ENCODE measurements at places on chromosomes 2 and 18.

- no peaks in the 10 kb centered on the region for H3K36me3 ChIP-seq
- no peak overlapping the region for H3K4me3 ChIP-seq
- no peak overlapping the region for H3K27ac ChIP-seq
- H3K27me3 ChIP-seq: no peaks in the 10 kb centered on the region
- no peaks in the 10 kb centered on the region for H3K4me1 ChIP-seq
Observed at GRCh38 chr2:216881411-216881810, 21.5 kb upstream of the TNP1 start.

DNA sequence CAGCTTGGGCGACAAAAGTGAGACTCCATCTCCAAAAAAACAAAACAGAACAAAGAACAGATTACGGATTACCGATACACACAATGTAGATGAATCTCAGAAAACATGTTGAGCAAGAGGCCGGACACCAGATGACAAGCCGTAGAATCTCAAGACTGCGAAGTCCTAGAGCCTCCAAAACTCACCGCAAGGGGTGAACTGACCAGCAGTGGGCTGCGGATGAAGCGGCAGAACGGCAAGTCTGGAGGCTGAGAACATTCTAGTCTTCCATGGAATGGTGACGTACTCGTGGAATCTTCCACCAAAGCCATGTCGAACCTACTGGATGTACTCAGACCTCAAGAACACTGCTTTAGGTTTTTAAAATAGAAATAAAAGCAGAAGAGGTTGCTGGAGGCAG, 198.8 kb downstream of the NDUFA10 start:
- no peaks in the 10 kb centered on the region for H3K27me3 ChIP-seq
- H3K4me3 ChIP-seq: no peak overlapping the region
- H3K4me1 ChIP-seq: peaks cover 23% of the 10 kb centered on the region
- H3K36me3 ChIP-seq: no peaks in the 10 kb centered on the region
- peak; percentile 3 for DNase-seq

DNA sequence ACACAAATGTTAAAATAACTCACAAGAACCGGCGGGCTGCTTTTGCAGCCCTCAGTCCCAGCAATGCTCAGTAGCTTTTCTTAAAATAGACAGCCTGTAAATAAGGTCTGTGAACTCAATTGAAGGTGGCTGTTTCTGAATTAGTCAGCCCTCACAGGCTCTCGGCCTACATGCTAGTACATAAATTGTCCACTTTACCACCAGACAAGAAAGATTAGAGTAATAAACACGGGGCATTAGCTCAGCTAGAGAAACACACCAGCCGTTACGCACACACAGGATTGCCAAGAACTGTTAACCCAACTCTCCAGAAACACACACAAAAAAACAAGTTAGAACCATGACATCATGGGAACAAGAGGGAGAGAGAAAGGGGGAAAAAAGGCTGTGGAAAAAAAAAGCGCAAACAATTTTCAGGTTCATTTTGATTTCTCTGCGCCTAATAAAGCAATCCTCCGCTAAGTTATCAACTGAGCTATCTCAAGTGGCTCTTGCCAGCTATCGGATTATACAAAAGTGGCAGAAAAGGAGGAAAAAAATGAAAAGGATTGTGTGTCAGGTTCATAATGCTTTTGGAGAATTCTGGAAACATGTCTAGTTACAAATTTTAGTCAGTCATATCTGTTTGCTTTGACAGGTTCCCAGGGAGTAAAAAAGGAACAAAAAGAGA, 89.1 kb downstream of the ZEB2 start:
- peaks cover 6% of the 10 kb centered on the region for H3K4me1 ChIP-seq
- H3K4me3 ChIP-seq: no peak overlapping the region
- DNase-seq: no peak
- no peaks in the 10 kb centered on the region for H3K36me3 ChIP-seq
- H3K27me3 ChIP-seq: no peaks in the 10 kb centered on the region

DNA sequence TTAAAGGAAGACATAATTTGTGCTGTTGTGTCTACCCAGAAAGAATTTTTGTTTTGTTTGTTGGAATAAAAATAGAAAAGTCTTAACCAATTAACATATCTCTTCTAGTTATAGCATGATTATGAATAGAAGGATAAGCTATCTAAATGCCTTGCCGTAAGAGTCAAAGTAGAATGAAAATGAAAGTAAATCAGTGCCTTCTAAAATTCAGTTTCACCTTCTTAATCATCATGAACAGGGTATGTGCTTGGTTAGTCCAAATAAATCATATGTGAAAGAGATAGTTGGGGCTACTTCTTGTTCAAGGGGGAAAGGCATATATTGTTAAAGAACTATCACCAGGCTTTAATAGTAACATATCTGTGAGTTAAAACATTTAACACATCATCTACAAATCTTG, 91.5 kb downstream of the GULP1 start:
- no peak overlapping the region for H3K4me3 ChIP-seq
- peaks cover 16% of the 10 kb centered on the region for H3K4me1 ChIP-seq
- H3K27me3 ChIP-seq: peaks cover 7% of the 10 kb centered on the region
- no peak overlapping the region for H3K27ac ChIP-seq
- peaks cover 42% of the 10 kb centered on the region for H3K36me3 ChIP-seq

DNA sequence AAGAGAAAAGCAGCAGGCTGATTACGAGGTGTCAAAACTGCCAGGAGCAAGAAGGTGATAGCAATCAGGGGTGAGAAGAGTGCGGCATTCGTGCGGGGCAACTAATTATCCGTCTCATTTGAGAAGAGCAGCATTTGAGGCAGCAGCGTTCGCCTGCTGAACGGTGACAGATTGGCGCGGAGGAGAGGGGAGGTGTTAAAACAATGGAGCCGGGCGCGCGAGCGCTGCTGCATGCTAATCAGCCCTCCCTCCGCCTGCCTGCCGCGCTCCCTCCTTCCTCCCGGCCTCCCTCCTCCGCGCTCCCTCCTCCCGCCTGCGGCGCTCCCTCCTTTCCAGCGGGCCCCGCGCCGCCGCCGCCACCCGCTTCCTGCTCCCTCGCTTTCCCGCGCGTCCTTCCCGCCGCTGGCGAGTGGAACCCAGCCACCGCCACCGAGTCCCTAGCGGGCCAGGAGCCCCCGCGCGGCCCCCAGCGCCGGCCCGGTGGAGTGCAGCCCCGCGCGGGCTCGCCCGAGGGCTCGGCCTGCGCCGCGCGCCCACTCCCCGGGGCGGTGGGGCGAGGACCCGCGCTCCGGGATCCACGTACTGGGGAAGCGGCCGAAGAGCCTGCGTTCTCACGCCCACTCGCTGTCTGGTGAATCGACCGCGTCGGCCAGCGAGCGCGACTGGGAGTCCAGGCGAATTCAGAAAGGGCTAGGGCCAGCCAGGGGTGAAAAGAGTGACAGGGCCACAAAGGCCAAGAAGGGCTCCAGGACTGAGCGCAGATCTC, 69.5 kb upstream of the PSMD14 start:
- H3K27me3 ChIP-seq: peaks cover 71% of the 10 kb centered on the region
- peak; percentile 90 for DNase-seq
- no peaks in the 10 kb centered on the region for H3K36me3 ChIP-seq
- peak overlapping the region; percentile 80 for H3K4me3 ChIP-seq
- no peak overlapping the region for H3K27ac ChIP-seq
- peaks cover 23% of the 10 kb centered on the region for H3K4me1 ChIP-seq

DNA sequence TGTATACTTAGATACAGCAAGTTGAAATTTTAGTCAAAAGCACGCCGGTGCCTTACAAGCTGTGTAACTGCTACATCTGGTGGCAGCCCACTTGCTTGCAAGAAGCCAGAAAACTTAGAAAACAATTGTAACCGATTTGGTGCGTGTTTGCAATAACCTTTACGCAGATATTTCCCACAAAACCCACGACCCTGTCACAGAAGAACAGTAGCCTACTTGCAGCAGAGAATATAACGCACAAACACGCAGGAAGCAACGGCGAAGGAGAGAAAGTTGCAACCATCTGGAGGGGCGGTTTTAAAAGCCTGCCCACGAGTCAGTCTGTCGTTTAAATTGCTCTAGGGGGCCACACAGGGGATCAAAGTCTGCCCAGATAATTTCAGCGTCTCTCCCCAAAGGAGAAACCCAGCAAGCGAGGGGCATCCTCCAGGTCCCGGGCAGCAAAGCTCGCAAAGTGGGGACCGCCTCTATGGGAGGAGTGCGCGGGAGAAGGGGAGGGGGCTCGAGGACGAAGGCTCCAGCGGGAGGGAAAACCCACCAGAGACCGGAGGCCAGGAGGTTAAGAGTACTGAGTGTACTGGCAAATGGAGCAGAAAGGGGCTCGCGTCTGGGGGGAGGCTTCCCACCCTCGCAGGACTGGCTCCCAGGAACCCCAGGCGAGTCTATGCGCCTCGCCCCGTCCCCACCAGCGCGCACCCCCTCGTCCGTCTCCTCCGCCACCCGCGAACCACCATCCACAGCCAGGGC, 1.1 kb downstream of the TLK1 start:
- no peaks in the 10 kb centered on the region for H3K27me3 ChIP-seq
- H3K36me3 ChIP-seq: no peaks in the 10 kb centered on the region
- peaks cover 61% of the 10 kb centered on the region for H3K4me1 ChIP-seq
- peak overlapping the region; percentile 97 for H3K27ac ChIP-seq
- H3K4me3 ChIP-seq: peak overlapping the region; percentile 98
